ENCODE measurements at places on chromosomes 3 and 15.

GRCh38 chr15:85750319-85751290 is 44.1 kb downstream of the KLHL25 start:
- no peak for DNase-seq

GRCh38 chr15:40942337-40942854 is 10.9 kb upstream of the CHAC1 start:
- no peak for DNase-seq

GRCh38 chr15:40290918-40291574 is 8.2 kb upstream of the ANKRD63 start:
- DNase-seq, result no peak

DNA sequence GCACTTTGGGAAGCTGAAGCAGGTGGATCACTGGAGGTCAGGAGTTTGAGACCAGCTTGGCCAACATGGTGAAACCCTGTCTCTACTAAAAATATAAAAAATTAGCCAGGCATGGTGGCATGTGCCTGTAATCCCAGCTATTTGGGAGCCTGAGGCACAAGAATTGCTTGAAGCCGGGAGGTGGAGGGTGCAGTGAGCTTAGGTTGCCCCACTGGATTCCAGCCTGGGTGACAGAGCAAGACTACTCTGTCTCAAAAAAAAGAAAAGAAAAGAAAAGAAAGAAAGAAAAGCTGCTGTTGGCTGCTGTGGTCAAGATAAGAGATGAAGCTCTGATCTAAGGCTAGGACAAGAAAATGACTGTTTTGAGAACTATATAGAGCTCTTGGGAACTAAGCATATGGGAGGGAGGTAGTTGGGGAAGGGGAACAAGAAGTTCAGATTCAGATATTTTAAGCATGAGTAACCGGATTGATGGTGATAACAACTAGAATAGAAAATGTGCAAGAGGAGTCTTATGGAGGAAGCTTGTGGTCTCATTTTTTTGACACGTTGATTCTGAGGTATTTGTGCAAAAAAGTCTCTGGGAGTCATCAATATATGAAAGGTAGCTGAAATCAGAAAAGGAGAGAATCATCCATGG is 25.7 kb downstream of the DNAH12 start:
- no peak for DNase-seq

DNA sequence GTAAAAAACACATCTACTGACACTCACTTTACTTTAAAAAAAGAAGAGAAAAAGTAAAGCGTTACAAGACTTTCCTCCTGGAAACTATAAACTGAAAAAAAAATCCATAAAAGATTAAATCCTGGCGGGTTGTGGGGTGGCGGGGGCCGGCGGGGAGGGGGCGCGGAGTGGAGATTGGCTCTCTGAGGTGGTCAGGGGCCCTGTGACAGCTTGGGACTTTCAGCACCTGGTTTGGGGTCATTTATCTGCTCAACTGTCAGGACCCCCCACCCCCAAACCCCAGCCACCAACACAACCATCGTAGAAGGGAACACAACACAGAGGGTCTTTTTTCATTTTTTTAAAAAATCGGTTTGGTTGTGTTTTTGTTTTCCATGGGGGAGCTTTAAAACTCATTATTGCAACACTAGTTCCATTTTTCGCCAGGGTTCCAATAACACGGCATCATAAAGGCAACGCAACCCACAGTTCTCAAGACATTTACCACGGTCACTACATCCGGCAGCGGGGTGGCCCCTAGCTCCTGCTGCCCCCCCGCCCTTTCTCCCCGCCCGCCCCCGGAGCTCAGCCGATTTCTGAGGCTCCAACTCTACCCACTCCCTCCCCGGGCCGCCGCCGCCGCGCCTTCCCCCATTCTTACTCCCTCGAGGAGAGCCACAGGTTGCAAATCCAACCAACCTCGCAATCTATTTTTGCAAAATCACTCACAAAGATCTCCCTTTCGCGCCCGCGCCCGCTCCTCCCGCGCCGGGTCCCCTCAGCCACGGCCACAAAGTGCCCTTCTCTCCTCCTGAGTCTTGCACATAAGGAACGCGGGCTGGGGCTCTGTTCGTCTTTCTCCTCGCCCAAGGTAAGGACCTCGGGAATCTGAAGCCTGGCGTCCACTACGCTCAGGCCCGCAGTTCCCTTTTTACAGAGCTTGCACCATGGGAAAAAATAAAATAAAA is 1.8 kb downstream of the BCL6 start:
- DNase-seq, result peak; percentile 62

DNA sequence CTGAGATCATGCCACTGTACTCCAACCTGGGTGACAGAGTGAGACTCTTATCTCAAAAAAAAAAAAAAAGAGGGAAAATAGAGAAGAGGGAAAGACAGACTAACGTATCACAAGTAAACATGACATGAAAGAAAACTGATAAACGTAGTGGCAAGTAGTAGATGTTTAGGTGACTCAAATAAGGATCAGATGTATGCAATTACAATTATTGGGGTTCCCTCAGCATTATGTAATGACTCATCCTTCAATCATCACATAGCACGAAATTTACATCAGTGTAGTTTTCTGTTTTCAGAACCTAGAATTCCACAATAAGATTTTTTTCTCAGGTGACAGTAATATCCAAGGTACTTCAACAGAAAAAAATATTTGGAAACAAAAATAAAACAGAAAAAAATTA is 46.6 kb downstream of the DPP8 start:
- DNase-seq, result no peak

DNA sequence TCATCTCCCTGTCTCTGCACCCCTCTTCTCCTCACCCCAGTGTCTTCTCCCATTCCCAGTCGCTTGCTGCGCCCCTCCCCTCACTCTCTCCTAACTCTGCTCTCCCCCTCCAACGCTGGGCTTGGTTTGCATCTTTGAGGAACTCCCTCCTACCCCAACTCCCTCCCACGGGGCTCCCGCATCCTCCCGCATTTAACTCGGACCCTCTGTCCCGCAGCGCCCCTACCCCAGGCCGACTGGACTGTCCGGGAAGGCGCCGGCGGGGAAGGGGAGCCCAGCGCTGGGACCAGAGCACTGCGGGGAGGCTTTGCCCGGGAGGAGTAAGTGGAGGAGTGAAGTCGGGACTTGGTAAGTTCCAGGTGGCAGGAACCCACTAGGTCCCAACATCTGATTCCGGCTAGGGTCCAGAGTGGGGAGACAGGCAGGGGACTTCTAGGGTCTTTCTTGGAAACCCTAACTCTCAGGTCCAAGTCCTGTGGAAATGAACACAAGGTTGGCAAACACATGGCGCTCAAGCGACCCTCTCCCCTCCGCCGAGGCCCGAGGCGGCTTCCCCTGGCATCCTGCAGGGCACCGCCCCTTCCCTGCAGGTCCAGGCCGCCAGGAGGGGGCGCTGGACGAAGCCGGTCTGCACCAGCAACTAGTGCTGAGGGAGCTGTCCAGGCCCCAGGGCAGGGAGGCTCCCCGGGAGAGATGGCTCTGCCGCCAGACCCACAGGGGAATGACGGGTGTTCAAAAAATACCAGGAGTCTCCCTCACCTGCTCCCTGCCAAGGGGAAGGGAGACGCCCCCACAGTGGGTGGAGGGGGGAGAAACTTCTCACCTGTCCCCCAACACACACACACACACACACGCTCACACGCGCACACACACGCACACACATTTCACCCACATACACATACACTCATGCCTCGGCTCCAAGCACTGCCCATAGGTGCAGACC is 53.2 kb downstream of the LHFPL4 start:
- peak; percentile 63 for DNase-seq

GRCh38 chr3:99313485-99313884 is 324.9 kb upstream of the COL8A1 start:
- no peak for DNase-seq

GRCh38 chr3:100230710-100231109 is 30.1 kb upstream of the TBC1D23 start:
- DNase-seq, result no peak

DNA sequence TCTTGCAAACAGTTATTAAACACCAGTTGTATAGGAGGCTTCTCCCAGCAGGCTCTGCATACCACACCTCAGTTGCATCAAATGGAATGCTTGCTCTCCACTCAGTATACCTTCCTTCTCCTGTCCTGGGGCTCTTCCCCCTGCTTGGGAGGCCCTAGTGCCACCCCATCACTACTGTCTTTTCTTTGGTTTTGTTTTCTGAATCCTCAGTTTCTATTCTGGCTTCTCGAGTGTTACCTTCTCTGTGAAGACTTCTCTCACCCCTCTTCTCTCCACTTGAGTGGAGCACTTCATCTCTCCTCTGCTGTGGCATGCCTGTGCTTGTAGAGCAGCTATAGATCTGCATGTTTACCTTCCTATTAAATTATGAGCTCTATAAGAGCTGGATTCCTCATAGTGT is 75.7 kb upstream of the TPRG1 start:
- no peak for DNase-seq

GRCh38 chr3:18153571-18154173 is 271.5 kb downstream of the SATB1 start:
- no peak for DNase-seq

GRCh38 chr15:67807836-67808235 is 17.5 kb upstream of the SKOR1 start:
- no peak for DNase-seq

- DNase-seq, result no peak
These were observed 400.4 kb upstream of the RARB start for GRCh38 chr3:25027650-25028049.

- DNase-seq, result no peak
These were observed 60.9 kb upstream of the ATP11B start for GRCh38 chr3:182732232-182733015.

GRCh38 chr3:71885006-71885405 is 100.1 kb upstream of the PROK2 start:
- no peak for DNase-seq

GRCh38 chr15:56782306-56782705 is 49.0 kb upstream of the ZNF280D start:
- no peak for DNase-seq

DNA sequence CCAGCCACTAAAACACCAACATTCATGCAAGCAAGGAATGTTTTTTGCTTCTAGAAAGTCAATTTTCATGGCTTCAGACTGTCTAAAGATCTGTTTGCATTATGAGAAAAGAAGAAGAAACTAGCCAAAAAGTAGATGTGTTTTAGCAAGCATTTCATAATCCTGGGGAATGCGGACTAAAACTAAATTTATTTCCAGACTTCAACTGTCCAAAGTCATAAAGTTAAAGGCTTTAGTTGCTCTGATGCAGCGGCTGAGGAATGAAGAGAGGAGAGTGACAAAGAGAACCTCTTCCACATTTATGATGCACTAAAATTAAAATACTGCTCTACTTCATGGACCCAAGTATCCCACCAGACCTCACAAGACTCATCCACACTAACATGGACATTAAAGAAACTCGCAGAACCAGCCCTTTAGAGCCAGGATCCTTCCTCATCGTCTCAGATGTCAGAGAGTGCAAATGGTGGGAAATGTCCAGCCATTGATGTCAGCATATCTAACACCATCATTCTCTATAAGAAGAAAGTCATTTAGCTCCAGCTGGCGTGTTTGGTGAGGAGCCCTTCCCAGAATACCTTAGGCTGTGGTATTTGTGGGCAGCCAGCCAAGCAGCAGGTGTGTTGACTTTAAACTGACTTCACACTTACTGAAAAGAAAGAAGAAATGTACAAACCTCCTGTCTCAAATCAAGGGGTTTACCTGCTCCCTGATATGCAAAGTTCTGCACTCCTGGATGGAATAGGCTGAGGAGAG is 17.4 kb downstream of the FYCO1 start:
- no peak for DNase-seq

GRCh38 chr15:71115567-71116351 is 488 bp downstream of the THSD4 start:
- DNase-seq, result no peak

DNA sequence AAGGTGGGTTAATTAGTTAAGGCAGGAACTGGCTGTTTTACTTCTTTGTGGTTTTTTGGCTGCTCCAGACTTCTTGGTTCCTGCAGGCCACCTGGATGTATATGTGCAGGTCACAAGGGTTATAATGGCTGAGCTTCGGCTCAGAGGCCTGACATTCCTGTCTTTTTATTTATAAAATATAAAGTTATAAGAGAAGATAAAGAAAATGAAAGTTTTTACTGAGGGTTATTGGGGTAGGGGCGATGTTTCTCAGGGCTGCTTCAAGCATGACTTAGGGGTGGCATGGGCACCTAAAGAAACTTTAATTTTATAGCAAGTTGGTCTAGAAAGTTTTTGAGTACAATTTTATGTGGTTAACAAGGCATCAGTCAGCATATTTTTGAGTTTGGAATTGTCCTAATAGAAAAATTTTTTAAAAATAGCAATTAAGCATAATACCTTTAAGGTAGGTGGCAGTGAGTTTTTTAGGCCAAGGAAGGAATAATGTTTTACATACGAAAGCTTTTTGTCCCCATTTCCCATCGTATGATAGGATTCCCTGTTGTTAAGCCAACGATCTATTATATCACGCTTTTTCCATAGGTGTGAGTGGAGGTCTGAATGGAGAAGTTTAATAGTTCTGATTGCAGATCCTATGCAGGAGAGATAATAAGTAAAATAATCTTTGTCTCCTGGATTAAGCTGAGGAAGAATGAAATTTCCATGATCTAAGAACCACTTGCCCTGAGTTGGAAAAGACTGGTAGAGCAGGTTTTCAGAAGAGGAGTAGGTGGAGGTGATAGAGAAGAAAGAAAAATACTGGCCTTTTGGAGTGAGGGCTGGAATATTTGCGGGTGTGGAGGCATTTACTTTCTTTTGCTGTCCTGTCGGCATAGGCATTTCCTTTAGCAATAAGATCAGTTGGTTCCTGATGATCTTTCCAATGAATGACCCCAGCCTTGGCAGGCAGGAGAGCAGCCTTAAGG is 10.1 kb downstream of the STRIT1 start:
- DNase-seq, result no peak

DNA sequence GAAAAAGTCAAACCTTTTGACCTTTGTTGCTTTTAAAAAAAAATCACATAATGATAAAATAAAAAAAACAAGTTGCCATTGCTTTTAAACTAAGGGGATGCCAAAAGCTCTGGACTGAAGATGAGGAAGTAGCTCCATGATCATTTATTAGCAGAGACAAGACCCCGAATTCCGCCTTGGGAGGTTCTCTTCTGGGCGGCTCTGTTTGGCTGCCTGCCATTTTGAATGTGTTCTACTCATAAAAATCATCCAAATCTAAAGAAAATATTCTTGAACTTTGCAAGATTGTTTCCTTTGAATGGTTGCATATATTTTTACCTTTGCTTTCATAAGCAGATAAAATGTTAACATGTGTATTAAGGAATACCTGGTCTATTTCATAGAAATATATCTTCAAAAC is 63.8 kb downstream of the NCEH1 start:
- DNase-seq, result no peak
